Bronchial smooth muscle cell (primary cell): ENCODE measurements at places on chromosomes 12 and 14. TPM values are rescaled to one million over a fixed set of nuclear protein-coding genes. Genes with fewer than 3 reads are reported as not detected.

Gene CABP1
- total RNA-seq = 0.16 and 0.17 TPM in 2 replicates

Gene INSM2
- not detected in 2 replicates for total RNA-seq

Gene SLC2A14
- total RNA-seq = under 0.01 TPM in 1 of 2 replicates, not detected in the other

Gene NTS
- 43.5 TPM in 1 of 2 replicates, not detected in the other for total RNA-seq

Gene FGD6
- 4.7 and 7.3 TPM in 2 replicates for total RNA-seq

Gene CCDC197
- not detected in 2 replicates for total RNA-seq

Gene NFE2
- 0.17 and 0.95 TPM in 2 replicates for total RNA-seq
